Stimulated activated CD8-positive, alpha-beta memory T cell treated with anti-CD3 and anti-CD28 coated beads, Interleukin-4, amount 100 ng/mL, for 1 hour (primary cell): ENCODE measurements at places on chromosomes 3 and 15.

GRCh38 chr3:100454677-100455076, 37.7 kb upstream of the TMEM45A start:
- DNase-seq: no peak

GRCh38 chr3:2078821-2079220, 19.8 kb upstream of the CNTN4 start:
- DNase-seq: no peak

DNA sequence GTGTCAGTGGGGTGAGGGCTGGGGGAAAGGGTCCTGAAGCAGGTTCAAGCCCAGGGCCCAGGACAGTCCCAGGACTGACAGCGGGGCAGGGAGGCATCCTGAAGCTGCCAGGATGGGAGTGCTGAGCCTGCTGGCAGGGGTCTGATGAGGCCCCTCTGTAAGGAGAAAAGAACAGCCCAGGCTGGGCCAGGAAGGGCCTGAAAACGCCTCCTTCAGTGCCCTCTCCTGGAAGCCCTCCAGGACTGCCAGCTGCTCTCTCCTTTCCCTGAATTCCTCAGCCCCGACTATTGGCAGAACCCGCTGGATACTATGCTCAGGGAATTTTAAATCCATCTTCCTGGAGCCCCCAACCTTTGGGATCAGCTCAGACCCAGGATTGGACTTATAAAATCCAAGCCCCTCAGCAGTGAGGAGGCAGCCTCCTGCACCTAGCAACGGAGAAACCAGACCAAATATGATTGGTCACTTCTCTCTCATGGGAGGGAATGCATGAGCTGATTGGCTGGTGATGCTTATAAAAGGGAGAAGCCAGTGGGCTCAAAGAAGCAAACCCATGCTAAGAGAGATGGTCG, 203.5 kb upstream of the LINGO1 start:
- no peak for DNase-seq

GRCh38 chr3:112653881-112654300, 12.9 kb upstream of the CCDC80 start:
- no peak for DNase-seq

DNA sequence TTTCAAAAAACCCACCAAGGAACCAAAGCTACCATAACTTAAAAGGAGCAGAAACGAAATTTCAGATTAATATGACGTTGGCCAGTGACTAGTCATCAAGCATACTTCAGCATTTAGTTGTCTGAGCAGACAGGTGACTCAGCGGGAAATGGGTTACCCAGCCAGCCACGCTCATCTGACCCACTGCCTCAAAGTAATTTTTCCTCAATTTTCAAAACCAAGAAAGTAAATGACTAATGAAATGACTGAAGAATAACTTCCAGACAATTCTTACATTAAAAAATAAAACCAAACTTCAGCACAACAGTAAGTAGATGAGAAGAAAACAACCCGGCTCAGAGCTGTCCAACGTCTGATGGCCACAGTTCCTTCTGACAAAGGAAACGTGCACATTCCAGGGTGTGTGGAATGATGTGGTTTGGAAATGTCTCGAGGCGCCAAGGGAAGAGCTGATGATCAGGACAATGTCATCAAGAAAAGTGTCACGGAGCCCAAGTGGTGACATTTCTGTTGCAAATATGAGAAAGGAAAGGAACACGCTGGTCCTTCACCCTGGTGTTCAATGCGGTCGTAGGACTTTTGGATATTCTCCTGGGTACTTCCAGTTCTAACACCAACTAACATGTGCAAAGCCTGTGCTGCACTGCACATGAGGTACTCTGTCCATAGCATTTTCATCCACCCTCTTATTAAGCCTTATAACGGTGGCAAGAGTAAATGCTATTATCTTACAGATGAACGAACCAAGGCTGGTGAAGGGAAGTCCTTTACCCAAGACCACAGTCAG, 79.1 kb downstream of the FOXP1 start:
- DNase-seq: no peak

DNA sequence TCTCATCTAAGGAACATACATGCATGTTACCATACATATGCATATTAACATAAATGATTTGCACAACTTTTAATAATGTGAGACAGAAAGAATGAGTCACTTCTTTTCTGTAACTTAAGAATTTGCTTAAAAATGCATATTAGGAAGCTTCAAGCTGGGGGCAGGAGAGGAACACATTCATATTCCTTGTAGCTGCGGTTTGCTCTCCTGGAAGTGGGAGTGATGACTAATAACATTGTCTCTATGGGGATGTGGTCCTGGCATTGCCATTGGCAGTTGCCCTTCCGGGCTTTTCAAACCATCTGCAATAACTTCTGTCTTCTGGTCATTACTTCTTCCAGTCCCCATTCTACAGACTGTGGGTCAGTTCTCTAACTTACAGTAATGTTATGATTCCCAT, 15.6 kb downstream of the CHST2 start:
- DNase-seq: no peak

- no peak for DNase-seq
Measured at GRCh38 chr3:38154033-38154494, 11.3 kb upstream of the OXSR1 start.

GRCh38 chr3:37114251-37115145, 59.9 kb downstream of the LRRFIP2 start:
- DNase-seq: no peak

DNA sequence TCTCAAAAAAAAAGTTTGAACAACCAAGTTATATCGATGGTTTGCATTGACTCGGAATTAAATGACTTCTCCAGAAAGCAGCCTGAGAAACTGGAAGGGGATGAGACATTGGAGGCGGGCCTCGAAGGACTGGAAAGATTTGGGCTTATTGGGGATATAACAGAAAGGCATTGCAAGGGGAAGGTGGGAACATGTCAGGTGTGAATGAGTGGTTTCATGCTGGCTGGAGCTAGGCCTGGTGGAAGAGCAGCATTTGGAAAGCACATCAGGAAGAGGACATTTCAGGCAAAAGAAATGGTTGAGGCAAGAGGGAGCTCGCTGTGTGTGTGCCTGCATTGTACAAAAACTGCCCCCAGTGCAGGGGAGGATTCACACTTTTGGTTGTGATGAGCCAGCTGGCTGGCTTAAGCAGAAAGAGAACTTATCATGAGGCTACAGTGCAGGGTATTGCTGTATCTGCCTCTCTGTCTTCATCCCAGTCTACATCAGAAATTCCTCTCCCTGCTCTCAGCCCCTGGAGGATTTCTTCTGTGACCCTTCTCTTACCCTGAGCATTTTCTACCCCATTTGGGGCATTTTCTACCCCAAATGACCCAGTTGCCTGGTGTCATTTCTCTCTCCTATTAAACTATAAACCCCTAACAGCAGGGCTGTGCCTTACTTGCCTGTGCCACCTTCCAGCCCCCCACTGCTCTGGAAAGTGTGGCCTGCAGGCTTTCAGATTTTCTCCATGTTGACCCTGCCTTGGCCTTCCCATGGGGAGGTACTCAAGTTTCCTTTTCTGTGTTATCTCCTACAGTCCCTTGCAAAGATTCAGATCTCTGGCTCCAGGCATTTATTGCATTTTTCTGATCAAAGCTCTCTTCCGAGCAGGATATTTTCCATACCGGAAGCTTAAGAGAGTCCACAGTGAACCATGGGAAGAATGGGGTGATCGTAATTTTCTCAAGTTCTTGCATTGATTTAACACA, 64.4 kb upstream of the FLNB start:
- no peak for DNase-seq

GRCh38 chr3:172640751-172641150, 70.1 kb downstream of the NCEH1 start:
- DNase-seq: no peak

DNA sequence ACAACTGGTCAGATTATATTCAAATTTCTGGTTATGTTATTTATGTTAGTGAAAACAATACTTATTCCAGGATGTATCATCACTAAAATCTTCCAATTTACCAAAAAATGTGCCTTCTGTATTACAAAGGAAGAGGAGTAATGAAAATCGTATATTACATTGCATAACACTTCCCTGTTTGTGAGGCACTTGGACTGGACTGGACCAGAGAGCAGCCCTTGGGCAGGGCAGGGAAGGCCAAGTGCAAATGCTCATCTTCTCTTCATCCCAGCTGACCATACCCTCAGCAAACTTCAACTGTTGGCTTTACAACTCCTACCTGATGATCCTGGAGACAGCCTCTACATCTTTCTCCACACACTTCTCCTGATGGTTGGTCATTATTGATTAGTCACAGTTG, 285.7 kb upstream of the MME start:
- no peak for DNase-seq
